Fibroblast of skin of right biceps (primary cell): ENCODE measurements at places on chromosomes 4 and X.

DNA sequence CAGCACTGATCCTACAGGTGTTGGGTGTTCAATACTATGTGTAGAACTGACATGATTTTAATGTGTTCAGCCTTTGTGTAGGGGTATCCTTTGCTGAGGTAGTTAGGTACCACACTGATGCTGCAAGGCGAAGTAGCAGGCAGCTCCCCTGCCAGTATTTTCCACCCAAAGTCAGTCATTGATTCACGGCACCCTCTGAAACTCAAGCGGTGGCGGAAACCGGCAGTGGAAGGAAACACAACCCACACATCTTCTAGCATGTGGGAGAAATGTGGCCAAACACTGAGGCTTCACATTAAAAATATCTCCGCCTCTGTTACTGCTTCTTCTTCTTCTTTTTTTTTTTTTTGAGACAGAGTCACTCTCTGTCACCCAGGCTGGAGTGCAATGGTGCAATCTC lies 126.3 kb downstream of the AASDH start:
- DNase-seq: no peak

GRCh38 chrX:40008791-40009461 lies 88.8 kb downstream of the BCOR start:
- DNase-seq: peak; percentile 25

DNA sequence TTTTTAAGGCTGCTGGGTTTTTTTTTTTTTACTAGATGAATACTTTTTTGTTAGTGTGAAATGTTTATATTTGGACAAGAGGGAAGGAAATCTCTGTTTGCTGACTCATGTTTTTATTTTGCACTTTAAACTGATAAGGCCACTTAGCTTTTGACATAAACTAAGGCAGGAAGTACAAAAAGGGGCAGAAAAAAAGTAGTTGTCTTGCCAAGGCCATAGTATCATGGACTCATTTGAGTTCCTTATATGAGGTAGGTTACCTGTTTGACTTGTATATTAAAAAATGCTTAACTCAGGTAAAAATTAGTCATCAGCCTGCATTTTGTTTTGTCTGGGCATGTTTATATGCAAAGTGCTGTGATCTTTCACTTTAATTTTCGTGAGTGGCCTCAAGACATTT lies 26.0 kb downstream of the SMAD1 start:
- DNase-seq: peak; percentile 15

GRCh38 chrX:25290132-25290531 lies 274.4 kb upstream of the ARX start:
- DNase-seq: no peak

DNA sequence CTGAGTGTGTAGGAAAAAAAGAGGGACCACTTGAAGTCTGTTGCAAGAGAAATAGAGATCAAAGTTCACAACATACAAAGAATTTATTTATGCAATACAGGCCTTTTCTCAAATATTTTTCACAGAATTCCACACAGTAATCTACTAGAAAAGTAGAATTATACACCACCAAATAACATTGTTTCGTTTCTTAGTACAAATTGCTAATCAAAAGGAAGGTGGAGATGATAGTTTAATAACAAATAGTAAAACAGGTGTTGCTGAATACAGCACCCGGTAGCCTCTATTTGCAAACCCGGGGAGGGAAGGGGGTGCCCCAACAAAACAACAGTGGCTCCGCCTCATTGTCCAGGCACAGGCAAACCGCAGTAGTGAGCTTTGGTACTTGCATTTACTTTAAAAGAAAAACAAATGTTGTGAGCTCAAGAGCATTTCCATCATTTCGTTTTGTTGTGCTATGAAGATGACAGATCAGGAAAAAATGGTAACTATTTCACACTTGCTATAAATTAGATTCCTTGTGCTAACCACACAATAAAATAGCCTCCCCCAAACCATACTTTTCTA lies 186.4 kb downstream of the DCLK2 start:
- DNase-seq: peak; percentile 70

DNA sequence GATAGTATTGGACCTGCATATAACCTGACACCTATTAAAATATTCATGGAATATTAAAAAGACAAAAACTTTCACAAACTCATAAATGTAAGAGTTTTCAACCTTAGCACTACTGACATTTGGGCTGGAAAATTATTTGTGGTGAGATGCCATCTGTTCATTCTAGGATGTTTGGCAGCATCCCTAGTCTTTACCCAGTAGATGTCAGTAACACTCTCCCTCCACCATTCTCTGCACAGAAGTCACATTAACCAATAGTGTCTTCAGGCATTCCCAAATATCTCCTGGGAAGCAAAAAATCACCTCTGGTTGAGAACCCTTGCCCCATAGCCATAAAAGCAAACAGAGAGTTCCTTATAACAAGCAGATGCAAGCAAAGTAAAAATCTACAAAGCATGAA lies 41.4 kb upstream of the NDST4 start:
- peak; percentile 18 for DNase-seq

DNA sequence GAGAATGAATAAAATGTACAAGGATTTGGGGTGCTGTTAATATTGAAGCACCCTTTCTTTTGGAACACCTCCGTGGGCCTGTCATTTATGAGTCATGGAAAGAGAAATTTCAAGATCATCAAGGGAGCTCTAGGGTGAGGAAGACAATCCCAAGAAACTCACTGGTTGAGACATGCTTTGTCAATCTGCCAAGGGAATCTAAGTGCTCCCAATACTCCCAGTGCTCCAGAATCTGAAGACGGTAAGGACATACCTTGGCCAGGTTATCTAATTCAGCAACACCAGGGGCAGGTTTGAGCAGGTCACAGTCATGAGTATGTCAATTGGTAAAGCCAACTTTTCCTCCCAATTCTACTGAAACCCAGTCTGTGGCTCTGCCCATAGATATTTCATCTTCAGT lies 556.4 kb upstream of the CPEB2 start:
- no peak for DNase-seq

DNA sequence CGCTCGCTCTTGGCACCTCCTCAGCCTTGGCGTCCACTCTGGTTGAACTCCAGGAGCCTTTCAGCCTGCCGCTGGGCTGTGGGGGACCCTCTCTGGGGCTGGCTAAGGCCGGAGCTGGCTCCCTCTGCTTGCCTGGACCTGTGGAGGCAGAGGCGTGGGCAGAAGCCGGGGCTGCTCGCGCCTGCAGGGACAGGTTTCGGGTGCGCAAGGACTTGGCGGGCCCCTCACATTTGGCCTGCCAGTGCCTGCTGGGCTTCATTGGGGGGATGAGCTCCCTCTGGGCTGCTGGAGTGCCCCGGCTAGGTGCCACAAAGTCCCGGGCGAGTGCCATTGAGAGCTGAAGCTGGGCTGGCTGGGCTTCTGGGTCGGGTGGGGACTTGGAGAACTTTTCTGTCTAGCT lies 371.7 kb downstream of the FAM133A start:
- no peak for DNase-seq

GRCh38 chr4:20393486-20394100 lies 141.9 kb downstream of the SLIT2 start:
- DNase-seq: peak; percentile 47

DNA sequence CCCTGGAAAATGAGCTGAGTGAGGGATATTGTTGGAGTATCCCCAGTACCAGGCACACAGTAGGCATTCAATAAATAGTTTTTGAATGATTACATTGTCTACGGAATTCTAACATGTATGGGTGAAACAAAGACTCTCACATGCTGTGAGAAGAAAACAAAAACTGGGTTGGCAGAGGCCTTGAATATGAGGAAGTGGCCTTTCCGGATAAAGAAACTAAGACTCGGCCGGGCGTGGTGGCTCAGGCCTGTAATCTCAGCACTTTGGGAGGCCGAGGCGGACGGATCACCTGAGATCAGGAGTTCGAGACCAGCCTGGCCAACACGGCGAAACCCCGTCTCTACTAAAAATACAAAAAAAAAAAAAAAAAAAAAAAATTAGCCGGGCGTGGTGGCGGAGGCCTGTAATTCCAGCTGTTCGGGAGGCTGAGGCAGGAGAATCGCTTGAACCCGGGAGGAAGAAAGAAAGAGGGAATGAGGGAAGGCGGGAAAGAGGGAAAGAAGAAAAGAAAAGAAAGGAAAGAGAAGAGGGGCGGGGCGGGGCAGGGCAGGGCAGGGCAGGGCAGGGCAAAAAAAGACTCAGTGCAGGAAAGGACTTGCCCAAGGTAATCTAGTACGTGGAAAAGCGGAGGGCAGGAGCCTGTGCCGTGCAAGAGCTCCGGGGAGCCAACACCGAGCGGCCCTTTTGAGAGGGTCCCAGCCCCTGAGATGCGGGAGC lies 689 bp upstream of the TMA16 start:
- no peak for DNase-seq

- no peak for DNase-seq
These were observed 30.4 kb downstream of the SULT1B1 start for GRCh38 chr4:69730002-69730401.

DNA sequence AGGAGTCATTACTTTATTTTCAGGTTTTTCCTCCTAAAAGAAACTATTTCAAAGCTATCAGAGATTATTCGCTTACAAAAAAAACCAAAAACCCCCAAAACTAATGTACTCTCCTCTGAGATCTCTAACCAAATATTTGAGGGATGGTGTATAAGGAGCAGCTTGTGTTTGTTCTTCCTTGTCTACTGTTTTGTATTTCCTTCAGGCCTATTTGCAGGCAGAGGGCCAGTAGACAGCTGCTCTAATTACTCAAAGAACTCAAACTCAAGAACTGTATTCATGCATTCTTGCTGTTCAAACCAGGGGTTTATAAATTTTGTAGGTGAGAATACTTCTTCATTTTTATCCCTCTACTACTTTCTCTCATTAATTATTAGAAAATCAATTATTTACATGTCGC lies 51.3 kb downstream of the SH3RF1 start:
- DNase-seq: no peak

GRCh38 chr4:119626943-119627266 lies 1.7 kb downstream of the PDE5A start:
- no peak for DNase-seq

DNA sequence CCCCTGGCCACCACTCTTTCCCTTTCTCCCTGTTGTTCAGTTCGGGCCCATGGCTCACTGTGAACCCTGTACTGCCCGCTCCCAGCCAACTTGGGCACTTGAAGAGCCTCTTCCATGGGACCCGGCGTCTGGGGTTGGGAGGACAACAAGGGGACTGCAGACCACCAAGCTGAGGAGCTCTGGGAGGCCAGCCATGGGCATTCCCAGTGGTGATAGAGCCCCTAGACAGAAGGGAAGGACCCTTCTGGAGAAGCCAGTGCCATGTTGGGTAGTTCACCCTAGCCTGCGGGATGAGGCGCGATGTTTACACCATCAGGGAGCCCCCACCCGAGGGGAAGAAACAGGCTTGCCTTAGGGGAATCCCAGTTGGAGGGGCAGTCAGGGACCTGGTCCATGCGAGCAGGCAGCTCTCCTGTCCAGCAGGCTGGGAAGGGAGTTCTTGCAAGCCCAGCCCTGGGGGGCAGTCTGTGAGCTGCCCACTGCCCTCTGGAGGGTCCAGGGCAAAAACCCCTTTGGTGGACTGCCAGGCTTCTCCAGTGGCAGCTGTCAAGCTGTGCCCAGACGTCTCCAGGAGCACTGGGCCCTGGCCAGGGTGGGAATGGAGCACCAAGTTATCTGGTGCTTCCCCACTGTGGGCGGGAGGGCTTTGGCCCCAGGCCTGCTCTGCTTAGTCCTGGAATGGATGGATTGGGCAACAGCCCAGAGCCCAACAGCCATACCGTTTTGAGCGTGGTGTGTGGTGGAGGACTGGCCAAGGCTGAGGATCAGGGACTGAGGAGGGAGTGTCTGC lies 23.7 kb upstream of the UBA1 start:
- no peak for DNase-seq

DNA sequence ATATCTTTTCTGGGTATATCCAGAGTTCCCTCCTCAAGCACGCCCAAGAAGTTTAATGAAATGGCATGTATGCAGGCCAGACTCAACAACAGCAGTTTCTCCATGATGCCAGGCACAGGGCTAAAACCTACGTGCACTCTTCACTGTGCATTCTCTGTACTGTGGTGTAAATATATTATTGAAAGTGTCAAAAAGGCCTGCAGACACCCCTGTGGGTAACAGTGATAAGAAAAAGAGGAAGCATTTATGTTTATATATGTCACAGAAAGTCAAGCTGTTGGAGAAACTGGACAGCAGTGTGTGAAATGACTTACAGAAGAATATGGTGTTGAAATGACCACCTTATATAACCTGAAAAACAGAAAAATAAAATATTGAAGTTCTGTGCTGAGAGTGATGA lies 29.6 kb upstream of the DCAF8L1 start:
- no peak for DNase-seq

GRCh38 chr4:154067786-154068185 lies 278.9 kb upstream of the SFRP2 start:
- no peak for DNase-seq

DNA sequence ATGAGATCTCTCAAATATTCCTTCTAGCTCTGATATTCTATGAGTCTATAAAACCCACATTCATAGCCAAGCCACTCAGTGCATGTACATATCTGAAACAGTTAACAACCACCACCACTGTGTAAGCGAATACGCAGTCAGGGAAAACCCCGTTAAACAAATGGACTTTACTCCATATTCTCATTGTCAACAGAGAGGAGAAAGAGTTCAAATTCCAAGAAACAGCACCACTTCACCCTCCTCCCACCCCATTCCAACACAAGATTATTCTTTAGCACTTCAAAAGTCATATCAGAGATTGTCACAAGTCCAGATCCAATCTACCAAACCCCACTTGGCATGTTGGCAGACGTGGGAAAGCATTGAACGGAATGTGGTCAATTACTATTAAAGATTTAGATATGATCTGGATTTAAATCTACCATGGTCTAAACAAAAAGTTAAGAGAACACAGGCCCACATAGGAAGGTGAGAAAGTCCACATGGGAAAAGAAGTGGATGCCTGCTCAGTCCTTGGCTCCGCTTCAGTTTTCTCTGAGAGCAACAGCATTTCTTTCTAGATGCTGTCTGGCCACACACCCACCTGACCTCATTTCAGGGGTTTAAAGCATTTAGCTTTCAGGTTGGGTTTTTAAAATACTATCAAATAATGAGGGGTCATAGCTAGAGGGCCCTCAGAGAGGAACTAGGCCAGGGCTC lies 39.8 kb upstream of the KLHL13 start:
- DNase-seq: no peak

DNA sequence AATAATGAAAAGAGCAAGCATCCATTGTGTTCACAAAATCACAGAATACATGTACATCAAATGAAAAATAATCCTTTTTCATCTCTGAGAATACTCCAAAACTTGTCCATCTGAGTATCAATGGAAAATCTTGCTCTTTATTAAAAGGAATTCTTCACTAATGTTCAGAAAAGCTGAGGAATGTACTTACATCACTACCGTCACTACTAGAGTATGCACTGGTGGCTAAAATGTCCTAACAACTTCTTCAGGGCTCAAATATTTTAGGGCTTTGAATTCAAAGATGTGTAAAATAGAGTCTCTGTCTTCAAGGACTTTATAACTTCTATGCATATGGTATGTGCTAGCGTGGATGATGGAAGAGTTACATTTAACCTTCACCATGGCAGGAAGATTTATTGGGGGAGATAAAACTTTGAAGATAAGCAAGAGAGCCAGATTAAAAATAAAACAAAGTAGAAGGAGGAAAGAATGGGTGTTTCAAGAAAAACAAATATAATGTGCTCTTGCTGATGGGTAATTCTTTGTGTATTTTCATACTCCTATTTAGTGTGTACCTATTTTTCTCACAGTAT lies 55.1 kb downstream of the DMD start:
- DNase-seq: peak; percentile 27
